ENCODE measurements at places on chromosomes 2 and 18.

- DNase-seq: no peak
Observed at GRCh38 chr2:219476652-219477151, 22.0 kb upstream of the GMPPA start.

DNA sequence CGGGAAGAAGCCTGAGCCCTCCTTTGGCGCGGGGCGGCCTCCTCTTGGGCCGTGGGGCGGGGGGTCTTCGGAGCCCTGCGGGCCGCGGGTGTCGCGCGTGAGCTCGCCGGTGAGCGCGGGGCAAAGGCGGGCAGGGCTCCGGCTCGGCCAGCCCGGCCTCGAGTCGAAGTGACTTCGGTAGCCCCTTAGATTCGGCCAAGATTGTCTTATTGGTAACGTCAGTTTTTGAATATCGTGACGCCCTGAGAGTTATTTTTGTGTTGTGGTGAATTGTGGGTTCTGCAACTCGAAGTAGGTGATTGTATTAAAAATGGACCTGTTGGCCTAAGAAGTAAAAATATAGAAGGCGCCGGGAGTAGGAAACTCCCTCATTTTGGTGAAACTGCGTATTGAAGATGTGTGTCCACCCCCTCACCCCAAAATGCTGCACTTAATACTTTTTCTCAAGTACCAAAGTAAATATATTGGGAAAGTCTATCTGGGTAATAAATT lies 669 bp downstream of the MARCHF7 start:
- peak; percentile 35 for DNase-seq

- no peak for DNase-seq
Observed at GRCh38 chr2:120702061-120702460, 33.6 kb upstream of the GLI2 start.

GRCh38 chr2:217911283-217912097 lies 91.3 kb downstream of the TNS1 start:
- DNase-seq: no peak

DNA sequence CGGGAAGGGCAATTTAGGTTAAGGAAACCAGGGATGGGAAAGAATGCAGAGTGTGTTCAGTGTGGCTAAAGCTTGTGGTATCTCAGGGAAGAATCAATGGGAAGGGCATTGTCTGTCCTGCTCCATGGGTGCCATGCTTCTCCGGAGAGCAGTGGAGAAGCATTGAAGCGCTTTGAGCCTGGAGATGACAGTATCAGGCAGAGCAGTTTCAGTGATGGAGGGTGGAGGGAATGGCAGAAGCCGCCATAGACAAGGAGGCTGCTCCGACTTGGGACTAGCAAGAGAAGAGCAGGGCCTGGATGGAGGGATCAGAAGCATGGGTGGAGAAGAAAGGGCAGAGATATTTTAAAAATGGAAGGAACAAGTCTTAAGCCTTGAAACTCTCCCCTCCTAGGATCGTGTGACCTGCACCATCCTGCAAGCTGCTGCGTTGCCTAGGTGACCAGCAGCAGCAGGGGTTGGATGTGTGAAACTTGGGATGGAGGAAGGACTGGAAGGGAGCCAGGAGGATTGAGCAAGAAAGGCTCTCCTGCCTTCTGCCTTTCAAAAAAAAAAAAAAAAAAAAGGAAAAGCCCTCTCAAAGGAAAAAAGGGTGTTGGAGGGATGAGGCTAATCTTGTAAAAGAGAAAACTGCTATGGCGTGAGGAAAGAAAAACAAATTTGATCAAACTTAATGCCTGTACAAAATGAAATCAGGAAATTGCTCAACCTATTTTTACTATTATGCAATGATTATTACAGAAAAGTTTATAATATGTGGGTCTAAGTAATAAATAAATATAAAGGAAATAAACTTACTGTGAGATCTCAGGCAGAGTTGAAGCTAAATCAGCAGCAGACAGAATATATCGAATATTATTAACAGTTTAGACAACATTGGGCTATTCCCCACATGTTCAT lies 493.8 kb upstream of the NRP2 start:
- DNase-seq: no peak

- DNase-seq: no peak
Observed at GRCh38 chr18:10113121-10114022, 199.6 kb downstream of the VAPA start.

GRCh38 chr2:157179324-157180105 lies 78.0 kb upstream of the GALNT5 start:
- DNase-seq: no peak

GRCh38 chr18:57975805-57976204 lies 68.2 kb upstream of the NEDD4L start:
- peak; percentile 16 for DNase-seq

DNA sequence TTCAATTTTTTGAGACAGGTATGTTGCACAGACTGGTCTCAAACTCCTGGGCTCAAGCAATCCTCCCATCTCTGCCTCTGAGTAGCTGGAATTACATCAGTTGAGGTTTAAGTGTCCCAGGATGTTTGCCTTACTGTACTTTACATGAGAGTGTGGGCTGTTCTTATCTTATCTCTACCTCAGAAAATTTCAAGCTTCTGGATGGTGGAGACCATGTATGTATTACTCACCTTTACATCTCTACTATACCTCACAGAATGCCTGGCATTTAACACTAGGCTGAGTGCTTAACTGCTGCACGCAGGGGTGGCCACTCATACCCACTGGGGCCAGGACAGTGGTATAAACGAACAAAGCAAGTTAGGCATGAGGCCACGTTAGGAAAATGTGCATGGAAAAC lies 272.0 kb upstream of the RAB12 start:
- DNase-seq: no peak

DNA sequence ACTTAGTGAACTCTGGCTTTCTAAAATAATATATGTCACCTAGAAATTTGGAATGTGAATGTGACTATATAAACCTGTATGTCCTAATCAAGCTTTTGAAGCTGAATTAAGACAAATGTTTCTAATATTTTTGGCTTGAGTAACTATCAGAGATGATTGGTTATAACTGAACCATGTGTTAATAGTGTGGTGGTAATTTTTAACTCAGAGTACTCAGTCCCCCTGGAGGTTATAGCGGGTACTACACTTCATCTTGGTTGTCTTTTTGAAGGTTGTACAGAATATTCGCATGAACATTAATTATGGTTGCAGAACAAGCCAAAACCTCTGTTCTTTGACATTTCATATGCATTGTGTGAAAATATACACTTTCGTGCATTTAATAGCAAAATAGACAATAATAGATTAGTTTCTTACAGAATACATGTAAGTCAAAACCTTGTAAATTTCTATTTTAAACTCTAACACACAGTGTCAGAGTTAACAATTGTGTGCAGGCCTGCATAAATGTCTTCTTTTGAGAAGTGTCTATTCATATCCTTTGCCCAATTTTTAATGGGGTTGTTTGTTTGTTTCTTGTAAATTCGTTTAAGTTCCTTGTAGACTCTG lies 86.0 kb downstream of the OSBPL6 start:
- peak; percentile 80 for DNase-seq

DNA sequence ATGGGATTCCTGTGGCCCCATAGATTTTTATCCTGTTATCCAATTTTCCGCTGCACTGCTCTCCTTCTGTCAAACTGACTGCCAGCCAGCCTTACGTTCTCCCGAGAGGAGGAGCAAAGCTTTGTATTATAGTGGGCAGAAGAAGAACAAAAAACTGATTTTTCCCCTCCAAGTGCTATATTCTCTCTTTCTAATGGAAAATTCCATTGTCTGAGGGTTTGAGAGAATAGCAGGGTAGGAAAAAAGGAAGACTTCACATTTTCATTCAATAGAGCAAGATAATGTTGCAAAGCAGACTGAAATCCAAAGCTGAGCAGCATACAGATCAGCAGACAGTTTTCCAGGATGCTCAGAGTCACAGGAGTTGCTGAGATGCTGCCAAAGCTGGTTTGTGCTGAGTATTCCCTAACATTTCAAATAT lies 238.0 kb downstream of the UBE2E3 start:
- no peak for DNase-seq

GRCh38 chr18:48570313-48570712 lies 31.5 kb downstream of the CTIF start:
- DNase-seq: no peak

DNA sequence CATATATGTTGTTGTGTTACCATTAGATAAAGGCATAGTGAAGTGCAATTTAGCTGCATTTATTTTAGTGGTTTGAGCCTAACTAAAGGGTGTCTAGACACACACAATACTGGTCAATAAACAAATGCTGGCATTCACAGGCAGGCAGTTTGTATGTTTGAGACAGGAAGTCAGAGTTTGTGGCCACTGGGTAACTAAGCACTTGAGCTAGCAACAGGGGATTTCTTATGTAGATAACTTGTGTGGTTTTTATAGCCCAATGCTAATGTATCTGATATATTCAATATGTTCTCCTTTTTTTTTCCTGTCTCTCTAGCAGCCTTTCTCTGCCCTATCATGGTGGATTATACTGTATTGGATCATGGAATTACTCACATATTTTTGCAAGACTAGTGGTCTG lies 38.1 kb downstream of the LRRTM4 start:
- DNase-seq: no peak

DNA sequence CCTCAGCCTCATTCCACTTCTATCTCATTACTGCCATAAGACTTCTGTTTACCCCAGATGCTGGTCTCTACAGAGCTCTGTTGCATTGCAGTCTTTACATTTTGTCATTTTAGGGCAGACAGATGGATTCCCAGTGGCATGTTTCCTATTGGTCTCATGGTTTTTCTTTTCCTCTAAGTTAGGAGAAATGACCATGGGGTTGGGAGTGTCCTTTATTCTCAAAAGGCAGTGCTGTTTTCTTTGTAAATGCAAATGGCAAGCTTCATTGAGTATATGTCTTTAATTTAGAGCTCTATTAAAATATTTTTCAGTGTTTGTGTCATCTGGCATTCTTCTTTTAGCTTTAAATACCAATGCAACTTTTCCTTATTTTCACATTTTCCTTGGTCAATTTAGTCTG lies 57.0 kb downstream of the MSTN start:
- no peak for DNase-seq

- peak; percentile 80 for DNase-seq
Observed at GRCh38 chr2:222296911-222297599, 1.7 kb downstream of the PAX3 start.

DNA sequence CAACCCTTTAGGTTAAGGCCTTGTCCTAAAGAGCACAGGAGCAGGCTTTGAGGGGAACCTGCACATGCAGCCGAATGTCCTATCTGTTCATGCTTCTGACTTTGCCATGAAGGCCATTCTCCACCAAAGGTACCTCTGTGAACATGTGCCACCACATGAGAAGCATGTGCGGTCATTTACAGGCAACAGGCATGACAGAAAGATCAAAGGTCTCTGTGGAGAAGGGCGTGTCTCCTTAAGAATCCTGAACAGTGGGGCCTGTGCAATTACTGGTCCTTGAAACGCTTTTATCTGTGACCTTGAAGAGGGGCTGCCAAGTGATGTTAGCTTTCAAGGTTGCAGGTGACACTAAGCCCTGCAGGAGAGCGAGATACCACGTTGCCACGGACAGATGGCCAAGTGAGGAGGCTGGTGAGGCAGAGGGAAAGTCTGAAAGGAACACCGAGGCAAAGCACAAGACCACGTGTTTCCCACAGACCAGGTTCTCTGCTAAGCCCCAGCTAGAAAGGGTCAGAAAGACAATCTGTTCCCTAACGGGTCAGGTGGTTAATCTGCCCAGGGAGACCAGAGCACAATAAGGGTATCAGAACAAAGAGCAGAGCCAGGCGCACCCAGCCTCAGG lies 19.5 kb upstream of the POMC start:
- DNase-seq: no peak

DNA sequence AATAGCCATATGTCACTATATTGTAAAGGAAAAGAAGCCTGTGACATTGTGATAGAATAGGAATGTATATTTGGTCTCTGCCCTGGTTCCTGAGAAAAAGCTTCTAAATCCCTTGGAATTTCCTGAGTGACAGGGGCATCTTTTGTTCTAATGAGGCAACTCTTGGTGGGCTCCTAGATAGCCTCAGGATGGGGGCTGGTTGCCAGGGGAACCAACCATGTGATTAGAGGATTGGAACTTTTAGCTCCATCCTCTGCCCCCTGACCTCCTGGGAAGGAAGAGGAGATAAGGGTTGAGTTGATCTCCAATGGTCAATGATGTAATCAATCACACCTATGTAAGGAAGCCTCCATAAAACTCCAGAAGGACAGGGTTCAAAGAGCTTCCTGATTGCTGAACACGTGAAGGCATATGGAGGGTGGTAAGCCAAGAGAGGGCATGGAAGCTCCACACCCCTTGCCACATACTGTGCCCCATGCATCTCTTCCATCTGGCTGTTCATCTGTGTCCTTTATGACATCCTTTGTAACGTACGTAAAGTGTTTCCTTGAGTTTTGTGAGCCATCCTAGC lies 2.9 kb upstream of the ME2 start:
- DNase-seq: no peak

DNA sequence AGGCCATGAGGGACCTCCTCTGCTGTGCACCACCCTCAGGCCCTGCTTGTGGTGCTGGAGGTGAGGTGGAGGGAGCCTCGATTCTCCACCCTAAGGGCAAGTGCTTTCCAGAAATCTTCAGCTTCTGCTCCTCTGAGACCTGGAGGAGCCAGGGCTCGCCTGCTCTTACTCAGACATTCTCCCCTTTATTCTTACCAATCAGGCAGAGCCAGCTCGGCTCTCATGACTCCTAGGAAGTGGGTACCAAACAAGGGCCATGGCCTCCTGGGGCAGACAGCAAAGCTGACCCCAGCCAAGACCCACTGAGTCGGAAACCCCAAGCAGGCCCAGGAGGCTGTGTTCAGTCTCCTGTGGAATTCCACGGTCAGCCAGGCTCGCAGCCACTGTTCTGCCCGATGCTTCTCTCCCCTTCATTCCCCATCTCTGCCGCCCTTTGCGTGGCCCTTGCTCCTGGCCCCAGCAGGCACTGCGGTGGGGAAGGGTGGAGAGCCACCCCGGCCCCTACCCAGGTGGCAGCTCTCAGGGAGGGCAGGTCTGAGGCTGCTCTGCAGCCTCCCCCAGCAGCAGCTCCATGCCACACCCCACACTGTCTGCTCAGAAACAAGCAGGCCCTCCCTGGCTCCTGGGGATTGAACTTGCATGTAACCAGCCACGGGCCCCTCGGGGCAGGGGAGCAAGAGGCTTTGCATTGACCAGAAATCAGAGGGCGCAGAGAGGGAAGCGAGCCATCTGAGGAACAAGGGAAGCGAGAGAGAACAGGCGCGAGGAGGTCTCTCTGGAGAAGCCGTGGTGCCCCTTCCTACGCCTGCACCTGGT lies 24.0 kb downstream of the HS1BP3 start:
- no peak for DNase-seq

DNA sequence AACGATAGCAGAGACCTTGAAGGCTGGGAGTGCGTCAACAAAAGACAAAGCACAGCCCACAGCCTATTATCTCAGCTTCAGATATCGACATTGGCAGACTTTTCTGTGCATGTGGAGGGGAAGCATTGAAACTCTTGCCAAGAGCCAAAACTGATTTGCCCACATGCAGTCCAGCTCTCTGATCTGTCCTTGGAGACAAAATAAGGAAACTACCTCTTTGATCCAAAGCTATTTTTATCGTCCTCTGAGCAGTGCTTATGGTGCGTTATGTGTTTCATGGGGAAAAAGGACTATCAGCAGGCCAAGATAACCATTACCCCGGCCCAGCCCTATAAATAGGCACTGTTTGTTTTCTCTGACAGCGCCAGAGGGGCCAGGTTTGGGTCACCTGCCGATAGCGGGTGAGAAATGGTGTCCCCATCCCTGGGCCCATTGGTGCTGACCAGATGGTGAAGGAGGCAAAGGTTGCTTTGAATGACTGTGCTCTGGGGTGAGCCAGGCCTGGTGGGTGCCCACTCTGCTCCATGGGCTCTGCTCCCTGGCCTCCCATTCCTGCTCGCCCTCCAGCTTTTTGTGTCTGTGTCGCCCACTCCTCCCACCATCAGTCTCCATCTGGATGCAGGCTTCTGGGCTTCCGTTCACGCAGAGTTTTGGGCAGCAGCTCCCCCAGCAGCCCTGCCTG lies 176.1 kb upstream of the HS6ST1 start:
- no peak for DNase-seq

Data from ELR (cell line).